ENCODE measurements at places on chromosomes 2 and 18.

GRCh38 chr2:10028988-10029874 is 14.1 kb upstream of the KLF11 start:
- peak; percentile 78 for DNase-seq

GRCh38 chr18:44851856-44852621 is 171.4 kb downstream of the SETBP1 start:
- no peak for DNase-seq

- no peak for DNase-seq
These were observed 150.0 kb downstream of the NEDD4L start for GRCh38 chr18:58194028-58194427.

GRCh38 chr2:236934656-236935055 is 151.0 kb upstream of the COPS8 start:
- DNase-seq = no peak

DNA sequence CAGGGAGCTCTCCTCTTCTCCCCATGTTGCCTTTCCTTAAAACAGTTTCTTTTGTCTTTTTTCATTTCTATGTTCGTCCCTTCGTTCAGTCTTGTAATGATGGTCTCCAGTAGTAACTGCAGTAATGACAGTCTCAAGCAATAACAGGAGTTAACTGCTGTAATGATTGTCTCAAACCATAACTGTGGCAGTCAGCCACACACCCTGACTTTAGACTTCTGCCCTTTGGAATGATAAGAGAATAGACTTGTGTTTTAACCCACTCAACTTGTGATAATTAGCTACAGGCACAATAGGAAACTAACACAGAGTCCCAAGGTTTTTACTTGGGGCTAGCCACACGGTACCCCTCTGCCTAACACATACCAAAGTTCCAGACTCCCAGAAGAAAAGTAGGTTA is 12.1 kb downstream of the TMEM131 start:
- no peak for DNase-seq

- no peak for DNase-seq
These were observed 23.5 kb downstream of the HADHB start for GRCh38 chr2:26268213-26268612.

DNA sequence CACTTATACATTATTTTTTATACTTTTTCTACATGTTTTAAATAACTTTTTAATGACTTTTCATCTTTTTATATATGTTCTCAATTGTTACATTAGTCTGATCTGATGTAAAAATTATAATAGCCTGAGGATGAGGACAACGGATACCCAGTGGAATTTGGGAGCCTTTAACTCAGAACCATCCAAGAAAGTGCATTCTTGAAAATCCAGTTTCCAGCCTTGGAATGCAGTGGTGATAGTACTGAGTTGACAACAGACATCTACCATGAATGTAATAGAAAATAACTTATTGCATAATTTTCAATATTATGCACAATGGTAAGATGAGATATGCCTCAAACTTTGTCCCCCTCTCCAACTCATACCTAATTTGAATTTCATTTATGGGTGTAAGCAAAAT is 120.7 kb upstream of the ZC3H15 start:
- DNase-seq = no peak

GRCh38 chr18:78822949-78823285 is 156.7 kb upstream of the SALL3 start:
- DNase-seq = no peak

DNA sequence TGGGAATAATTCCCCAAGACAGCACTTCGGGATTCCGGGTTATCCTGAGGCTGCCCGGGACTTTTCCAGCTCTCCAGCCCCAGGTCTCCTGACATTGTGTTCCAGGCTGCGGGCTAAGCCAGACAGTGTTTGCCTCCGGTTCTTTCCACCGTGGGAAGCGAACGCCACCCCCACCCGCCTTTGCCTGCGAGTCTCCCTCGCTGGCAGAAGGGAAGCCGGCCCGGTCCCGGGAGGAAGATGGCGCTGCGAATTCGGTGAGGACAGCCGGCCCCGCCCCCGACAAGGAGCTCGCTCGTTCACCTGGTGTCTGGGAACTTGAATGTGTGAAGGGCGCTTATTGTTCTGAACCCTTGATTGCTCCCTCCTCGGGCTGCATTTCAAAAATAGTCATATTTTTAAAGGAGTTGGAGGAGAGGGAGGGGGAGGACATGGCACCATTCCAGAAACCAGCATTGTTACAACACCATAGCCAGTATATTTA is 2.9 kb downstream of the LRATD1 start:
- no peak for DNase-seq

DNA sequence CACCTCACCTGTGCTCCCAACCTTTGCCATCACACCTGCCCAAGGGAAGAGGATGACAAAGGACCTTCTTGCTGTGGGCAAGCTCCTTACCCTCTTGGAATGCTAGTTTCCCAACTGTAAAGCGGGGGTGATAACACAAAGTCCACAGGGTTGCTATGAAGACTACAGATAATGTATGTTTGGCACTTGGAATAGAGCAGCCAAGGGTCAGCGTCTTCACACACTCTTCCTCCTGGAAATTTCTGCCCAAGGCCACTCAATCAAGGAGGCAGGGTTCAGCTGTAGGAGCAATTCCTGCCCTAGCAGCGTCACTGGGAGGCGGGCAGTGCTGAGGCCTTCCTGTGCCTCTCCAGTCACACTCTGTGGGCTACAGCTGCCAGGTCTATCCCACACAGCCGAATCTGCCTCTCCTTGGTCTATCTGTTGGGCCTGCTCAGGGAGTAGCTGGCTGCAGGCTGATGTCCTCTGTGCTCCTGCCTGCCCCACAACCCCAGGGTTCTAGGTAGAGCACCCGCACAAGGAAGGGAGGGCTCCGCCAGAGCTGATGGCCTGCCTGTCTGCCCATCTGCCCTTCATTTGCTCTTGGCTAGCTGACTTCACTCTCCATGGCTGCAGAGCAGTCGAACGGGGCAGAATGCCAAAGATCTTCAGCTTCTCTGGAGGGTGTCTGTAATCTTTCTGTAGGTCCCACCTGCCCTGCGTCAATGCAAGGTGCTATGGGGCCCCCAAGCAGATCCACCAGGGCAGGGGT is 91.9 kb downstream of the MRO start:
- no peak for DNase-seq

- no peak for DNase-seq
These were observed 160.7 kb upstream of the EPAS1 start for GRCh38 chr2:46136481-46136880.

GRCh38 chr18:9914334-9914583 is 443 bp downstream of the VAPA start:
- no peak for DNase-seq

GRCh38 chr2:133489641-133490410 is 78.4 kb downstream of the NCKAP5 start:
- DNase-seq = no peak

DNA sequence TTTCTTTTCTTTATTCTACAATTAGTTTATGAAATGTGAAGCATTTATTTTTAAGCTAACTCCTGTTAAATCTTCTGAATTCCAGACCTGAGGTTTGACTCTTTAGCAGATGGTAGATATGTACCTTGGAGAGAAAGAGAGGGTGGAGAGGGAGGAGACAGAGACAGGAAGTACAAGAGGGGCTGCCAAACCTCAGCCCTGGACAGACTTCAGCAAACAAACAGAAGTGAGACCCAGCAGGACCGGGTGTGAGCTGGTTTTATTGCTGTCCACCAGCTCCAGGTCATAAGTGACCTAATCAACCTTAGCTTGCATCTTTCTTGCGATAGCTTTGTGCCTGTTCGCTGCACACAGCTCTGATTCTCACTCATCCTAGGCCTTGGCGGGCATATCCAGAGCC is 168.6 kb downstream of the CNTNAP5 start:
- DNase-seq = no peak

DNA sequence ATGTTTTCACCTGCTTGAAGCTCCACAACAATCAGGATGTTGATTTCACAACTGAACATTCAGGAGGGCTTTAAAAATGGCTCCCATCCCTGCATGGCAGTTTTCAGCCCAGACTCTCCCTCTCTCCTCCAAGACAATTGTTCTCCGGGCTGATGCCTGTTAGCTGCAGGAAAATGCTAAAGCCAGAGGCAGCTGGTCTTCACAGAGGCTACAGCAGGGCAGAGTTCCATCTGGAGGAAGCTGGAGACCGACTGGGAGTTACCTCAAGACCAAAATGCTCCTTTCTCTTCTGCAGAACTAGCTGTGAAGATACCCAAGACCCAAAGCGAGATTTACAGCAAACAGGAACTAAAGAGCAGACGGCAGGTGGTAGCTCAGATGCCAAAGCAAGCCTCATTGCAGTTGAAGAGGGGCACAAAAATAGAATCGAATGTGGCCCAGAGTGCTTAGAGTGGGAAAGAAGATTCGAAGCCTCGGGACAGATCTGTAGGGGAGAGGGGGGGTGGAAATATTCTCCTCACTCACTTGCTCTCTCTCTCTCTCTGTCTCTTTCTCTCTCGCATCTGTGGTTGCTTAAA is 423.6 kb downstream of the ZNF521 start:
- DNase-seq = no peak

- DNase-seq = no peak
These were observed 144.6 kb upstream of the EPHA4 start for GRCh38 chr2:221716426-221717303.

DNA sequence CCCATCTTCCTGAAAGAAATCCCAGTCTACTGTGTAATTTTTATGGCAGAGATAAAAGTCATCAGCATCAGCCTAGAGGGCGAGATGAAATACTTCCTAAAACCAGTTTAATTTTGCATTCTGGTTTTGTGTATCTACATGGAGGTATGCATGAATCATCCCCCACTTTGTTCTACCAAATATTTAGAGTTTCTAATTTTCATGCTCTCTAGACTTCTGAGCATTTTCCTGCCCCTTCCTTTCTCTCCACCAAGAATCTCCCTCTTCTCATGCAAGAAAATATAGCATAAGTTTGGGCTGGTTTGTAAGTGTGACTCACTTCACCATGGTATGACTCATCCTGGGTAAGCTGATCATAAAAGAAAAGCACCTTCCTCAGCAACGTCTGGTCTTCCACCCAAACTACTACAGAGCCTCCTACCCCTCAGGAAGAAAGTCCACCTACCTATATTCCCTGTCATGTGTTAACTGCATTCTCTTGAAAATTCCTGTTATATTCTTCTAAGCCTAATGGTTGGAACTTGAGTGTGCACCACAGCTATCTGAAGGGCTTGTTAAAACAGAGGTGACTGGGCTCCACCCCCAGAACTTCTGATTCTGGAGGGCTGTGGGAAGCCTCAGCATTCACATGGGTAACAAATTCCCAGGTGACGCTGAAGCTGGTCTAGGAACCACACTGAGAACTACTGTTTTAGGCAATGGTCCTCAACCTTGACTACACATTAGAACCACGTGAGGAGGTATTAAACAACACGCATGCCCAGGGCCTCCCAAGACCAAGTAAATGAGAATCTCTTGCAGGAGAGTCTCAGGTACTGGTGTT is 37.4 kb upstream of the RAPGEF4 start:
- peak; percentile 31 for DNase-seq

DNA sequence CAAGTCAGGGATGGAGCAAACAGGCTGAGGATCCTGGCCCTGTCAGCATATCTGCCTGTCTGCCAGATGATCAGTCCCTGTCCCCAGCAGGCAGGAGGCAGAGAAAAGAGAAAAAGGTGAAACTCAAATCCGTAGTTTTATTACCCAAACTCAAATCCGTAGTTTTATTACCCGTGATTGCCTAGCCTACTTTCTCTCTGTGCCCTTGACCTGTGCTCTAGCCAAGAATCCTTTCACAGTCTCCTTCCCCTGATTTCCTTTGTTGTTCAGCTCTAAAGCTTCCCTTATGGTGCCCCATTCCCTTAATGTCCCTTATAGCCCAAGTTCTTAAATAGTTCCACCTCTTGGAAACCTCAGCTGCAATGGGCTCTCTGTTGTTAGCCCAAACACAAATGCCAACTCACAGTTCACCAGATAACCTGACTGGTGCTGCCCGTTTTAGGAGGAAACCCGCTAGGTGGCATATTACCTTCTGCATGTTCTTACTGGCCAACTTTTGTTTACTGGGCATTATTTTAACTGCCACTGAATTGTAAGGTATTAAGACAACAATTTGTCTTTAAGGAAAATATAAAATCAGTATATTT is 125.7 kb upstream of the FZD5 start:
- no peak for DNase-seq

- DNase-seq = peak; percentile 53
These were observed 19.1 kb downstream of the CAPG start for GRCh38 chr2:85390941-85391669.

DNA sequence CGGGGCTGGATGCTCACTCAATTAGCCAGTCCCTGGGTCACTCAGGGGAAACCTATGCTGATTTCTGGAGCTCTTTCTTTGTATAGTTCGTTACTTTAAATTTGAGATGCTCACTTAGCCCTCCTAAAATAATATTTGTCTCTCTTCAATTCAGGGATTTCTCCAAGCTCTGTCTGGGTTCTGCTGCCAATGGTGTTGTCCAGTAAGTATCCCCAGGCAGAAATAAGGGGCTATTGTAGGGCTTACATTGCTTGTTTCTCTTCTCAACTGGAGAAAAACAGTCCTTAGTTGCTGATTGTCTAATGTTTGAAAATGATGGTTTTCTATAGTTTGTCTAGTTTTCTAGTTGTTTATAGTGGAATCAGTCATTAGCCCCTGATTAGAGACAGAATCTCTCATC is 5.0 kb downstream of the RAB6C start:
- DNase-seq = no peak

- DNase-seq = no peak
These were observed 316.5 kb downstream of the SOX11 start for GRCh38 chr2:6008726-6009125.

- no peak for DNase-seq
These were observed 21.2 kb downstream of the SCG2 start for GRCh38 chr2:223580951-223581350.

DNA sequence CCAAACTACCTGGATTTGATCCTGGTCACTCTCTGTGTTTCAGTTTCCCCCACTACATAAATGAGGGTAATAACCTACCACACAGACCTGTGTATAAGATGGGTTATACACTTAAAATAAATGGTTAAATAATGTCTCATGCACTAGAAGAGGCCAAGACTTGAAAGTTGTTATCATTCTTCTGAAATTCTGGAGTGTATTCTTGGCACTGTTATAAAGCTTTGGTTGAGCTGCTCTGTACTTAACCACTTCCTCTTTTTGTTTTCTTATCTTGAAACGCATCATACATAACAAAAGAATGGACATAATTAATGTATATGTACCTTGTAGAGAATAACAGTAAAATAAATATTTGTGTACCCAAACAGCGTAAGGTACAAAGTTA is 281.0 kb downstream of the AFF3 start:
- no peak for DNase-seq

- no peak for DNase-seq
These were observed 88.0 kb downstream of the KYNU start for GRCh38 chr2:142965443-142965842.

GRCh38 chr2:69086466-69086865 is 73.5 kb downstream of the ANTXR1 start:
- DNase-seq = no peak

- DNase-seq = no peak
These were observed 1947.6 kb upstream of the CELF4 start for GRCh38 chr18:39513186-39513585.

Measured in CD4-positive, alpha-beta T cell treated with Interleukin-4 for 4 hours (primary cell).